Upper lobe of right lung (tissue), 1 donor: ENCODE measurements at places on chromosomes 2 and 18. TPM values are rescaled to one million over a fixed set of nuclear protein-coding genes. Genes with fewer than 3 reads are reported as not detected.

Gene WNT10A
- total RNA-seq = 0.90 TPM

Gene NOSTRIN
- total RNA-seq = 70.0 TPM

Gene NEU2
- not detected for total RNA-seq

Gene SERPINB12
- total RNA-seq = not detected

Gene SATB2
- 3.9 TPM for total RNA-seq

Gene MYO5B
- 31.6 TPM for total RNA-seq

Gene ALKAL2
- 18.7 TPM for total RNA-seq

Gene CCDC178
- 2.5 TPM for total RNA-seq

- H3K4me3 ChIP-seq = no peak overlapping the region
- H3K27ac ChIP-seq = no peak overlapping the region
- no peak for DNase-seq
- H3K4me1 ChIP-seq = peaks cover 14% of the 10 kb centered on the region
- H3K27me3 ChIP-seq = no peaks in the 10 kb centered on the region
- H3K36me3 ChIP-seq = no peaks in the 10 kb centered on the region
Observed at GRCh38 chr2:1550076-1550475, 136.8 kb downstream of the TPO start.

DNA sequence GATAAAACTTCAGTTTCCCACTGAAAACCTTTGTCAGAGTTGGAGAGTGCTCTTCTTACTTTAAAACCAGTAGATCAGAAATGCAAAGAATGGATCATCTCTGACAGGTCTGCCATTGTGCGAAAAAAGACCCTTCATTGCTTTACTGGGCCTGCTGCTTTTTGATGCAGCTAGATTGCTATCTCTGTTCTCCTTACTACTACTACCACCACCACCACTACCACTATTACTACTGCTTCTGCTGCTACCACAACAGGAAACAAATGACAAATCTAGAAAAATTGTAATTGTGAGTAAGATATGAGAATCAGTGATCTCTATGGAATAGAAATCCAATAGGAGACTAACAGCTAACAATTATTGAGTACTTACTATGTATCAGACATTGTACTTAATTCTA lies 85.8 kb downstream of the PKP4 start:
- H3K36me3 ChIP-seq = peaks cover 7% of the 10 kb centered on the region
- H3K27me3 ChIP-seq = no peaks in the 10 kb centered on the region
- no peak for DNase-seq
- H3K4me1 ChIP-seq = peaks cover 19% of the 10 kb centered on the region

DNA sequence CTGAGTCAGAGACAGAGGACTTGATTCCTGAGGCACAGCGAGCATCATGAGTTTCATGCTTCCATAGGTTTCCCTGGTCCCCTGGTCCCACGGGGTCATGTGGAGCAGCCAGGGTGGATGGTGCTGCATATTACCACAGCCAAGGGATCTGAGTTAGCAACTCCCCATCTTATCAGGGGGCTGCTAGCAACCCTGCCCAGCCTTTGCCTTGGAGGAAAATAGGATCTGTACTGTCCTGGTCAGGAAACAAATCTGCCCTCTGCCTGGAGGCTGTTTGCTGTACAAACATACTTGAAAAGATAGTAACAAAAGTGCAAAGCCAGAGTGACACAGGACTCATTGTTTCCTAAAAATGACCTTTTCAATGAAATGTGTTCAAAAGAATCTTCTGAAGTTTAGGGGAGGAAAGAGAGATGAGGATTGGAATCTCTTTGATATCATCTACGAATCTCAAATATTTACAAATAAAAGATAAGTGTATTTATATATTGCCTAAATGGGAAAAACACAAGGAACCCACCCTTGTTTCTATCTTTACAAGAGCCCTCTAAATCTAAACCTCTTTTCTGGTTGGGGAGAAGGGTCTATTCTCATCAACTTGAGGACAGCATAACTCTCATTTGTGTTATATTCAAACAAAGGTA lies 194.8 kb downstream of the CD226 start:
- H3K27ac ChIP-seq = no peak overlapping the region
- H3K36me3 ChIP-seq = no peaks in the 10 kb centered on the region
- H3K4me1 ChIP-seq = no peaks in the 10 kb centered on the region
- H3K4me3 ChIP-seq = no peak overlapping the region

GRCh38 chr2:145596416-145596815 lies 1076.5 kb upstream of the ZEB2 start:
- no peak for DNase-seq
- H3K27me3 ChIP-seq = no peaks in the 10 kb centered on the region
- no peak overlapping the region for H3K4me3 ChIP-seq
- H3K4me1 ChIP-seq = no peaks in the 10 kb centered on the region

DNA sequence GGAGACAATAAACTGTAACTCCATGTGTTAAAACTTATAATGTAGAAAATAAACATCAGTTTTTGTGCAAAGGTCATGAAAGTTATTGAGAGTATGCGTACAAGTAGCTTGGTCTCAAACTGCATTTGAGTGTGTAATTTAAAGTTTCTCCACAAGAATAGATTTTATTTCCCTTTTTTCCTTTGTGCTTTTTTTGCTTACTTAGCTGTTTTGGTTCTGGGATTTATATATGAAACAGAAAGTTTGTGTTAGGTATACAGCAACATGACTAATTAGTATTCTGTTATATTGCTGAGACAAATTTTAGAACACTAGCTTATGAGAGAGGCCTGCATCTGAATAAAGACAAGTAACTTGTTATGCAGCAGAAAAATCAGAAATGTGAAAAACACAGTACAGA lies 67.5 kb downstream of the GTF2A1L start:
- no peaks in the 10 kb centered on the region for H3K4me1 ChIP-seq
- DNase-seq = no peak
- H3K27me3 ChIP-seq = no peaks in the 10 kb centered on the region
- no peak overlapping the region for H3K27ac ChIP-seq
- H3K36me3 ChIP-seq = no peaks in the 10 kb centered on the region
- H3K4me3 ChIP-seq = no peak overlapping the region

GRCh38 chr2:223943135-223943534 lies 2.0 kb downstream of the WDFY1 start:
- no peak for DNase-seq
- H3K4me3 ChIP-seq = peak overlapping the region; percentile 81

- DNase-seq = no peak
- H3K27ac ChIP-seq = peak overlapping the region; percentile 63
- no peaks in the 10 kb centered on the region for H3K36me3 ChIP-seq
- peaks cover 14% of the 10 kb centered on the region for H3K4me1 ChIP-seq
Observed at GRCh38 chr2:23564615-23564960, 179.6 kb downstream of the KLHL29 start.

GRCh38 chr2:72743481-72743880 lies 82.4 kb downstream of the EXOC6B start:
- H3K4me3 ChIP-seq = no peak overlapping the region
- no peaks in the 10 kb centered on the region for H3K27me3 ChIP-seq
- peaks cover 4% of the 10 kb centered on the region for H3K4me1 ChIP-seq
- DNase-seq = no peak
- no peak overlapping the region for H3K27ac ChIP-seq

- no peak overlapping the region for H3K4me3 ChIP-seq
- no peaks in the 10 kb centered on the region for H3K4me1 ChIP-seq
- no peaks in the 10 kb centered on the region for H3K36me3 ChIP-seq
- H3K27ac ChIP-seq = no peak overlapping the region
- DNase-seq = no peak
Observed at GRCh38 chr18:67726882-67727281, 210.4 kb upstream of the DSEL start.

DNA sequence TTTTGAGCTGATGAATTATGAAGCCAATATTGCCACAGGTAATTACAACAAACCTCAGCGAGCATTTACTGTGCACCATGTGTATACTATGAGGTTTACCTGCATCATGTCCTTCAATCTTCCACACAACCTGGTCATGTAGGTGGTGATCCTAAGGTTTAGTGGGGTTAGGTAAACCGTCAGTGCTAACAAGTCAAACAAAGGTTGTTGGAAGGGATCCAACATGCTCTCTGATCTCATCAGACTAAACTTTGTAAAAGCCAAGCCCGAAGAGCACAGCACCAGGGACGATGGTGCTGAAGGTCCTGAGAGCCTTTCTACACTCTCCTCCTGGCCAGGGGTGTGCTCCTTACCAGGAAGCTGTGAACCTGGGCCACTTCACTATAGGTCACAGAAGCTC lies 29.4 kb downstream of the SH3YL1 start:
- no peaks in the 10 kb centered on the region for H3K27me3 ChIP-seq
- no peak overlapping the region for H3K27ac ChIP-seq
- no peak for DNase-seq
- no peak overlapping the region for H3K4me3 ChIP-seq
- H3K4me1 ChIP-seq = no peaks in the 10 kb centered on the region

DNA sequence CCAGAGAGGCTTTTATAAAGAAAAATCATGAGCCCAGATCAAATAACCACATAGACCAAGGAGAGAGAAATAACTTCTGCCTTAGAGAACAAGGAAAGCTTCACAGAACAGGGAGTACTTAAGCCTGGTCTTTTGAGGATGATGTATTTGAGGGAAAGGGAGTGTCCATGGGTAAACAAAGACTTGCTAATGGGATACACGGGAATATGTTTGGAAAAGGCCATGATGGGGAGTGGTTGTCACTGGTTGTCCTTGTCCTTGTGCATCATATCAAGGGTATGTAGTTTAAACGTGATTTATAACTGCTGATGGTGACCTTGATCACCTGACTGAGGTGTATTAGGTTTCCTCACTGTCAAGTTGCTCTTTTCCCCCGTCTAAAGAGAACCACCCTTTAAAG lies 169.9 kb downstream of the FAM210A start:
- no peak overlapping the region for H3K27ac ChIP-seq
- no peak for DNase-seq
- H3K4me1 ChIP-seq = no peaks in the 10 kb centered on the region
- no peak overlapping the region for H3K4me3 ChIP-seq

DNA sequence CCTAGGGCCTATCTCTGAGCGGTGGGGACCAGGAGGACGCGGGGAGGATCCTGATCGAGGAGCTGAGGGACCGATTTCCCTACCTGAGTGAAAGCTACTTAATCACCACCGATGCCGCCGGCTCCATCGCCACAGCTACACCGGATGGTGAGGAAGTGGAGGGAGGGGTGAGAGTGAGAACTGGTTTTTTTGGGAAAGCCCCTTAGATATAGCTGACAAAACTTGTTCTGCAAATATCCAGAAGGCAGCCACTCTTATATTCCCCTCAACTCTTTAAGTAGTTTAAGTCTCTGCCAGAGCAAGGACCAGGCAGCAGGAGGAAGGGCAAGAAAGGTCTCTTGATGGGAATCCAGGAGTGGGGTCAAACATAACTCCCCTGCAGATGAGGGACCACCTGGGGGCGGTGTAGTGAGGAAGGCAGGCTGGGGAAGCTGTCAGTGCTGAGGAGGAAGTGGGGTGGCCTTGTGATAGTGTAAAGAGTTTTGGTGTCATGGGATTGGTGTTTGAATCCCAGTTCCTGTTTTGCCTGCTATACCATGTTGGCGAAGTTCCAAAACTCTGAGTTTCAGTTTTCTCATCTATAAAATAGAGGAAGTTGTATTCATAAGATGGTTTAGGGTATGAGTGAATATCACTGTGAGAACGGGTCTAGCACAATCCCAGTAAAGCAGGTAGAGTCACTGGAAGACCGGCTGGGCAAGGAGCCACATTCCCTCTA lies 3.4 kb downstream of the NAGK start:
- peaks cover 45% of the 10 kb centered on the region for H3K36me3 ChIP-seq
- H3K4me3 ChIP-seq = no peak overlapping the region
- no peaks in the 10 kb centered on the region for H3K27me3 ChIP-seq

GRCh38 chr2:173963323-173963816 lies 1.8 kb downstream of the SP3 start:
- H3K27ac ChIP-seq = peak overlapping the region; percentile 100
- H3K27me3 ChIP-seq = no peaks in the 10 kb centered on the region
- H3K4me1 ChIP-seq = peaks cover 41% of the 10 kb centered on the region
- H3K36me3 ChIP-seq = no peaks in the 10 kb centered on the region
- peak overlapping the region; percentile 96 for H3K4me3 ChIP-seq
- DNase-seq = no peak
